Activated CD4-positive, alpha-beta T cell treated with anti-CD3 and anti-CD28 coated beads for 24 hours (primary cell): ENCODE measurements at places on chromosomes 11 and 22.

DNA sequence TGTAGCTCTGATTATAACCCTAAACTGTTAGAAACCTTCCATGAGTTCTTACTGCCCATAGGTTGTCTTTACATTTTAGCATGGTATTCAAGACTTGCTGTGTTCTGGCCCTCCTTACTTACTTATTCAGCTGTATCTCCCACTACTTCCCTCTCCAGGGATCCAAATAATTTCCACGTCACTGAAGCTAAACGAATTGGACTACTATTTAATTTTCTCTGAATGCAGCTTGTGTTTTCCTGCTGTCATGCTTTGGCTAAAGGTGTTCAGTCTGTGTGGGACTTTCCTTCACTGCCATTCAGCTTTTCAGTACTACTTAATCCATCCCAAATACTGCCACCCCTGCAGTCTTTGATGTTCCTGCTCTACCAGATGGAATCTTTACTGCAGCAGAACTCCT is 88.3 kb downstream of the UVRAG start:
- DNase-seq, result no peak

- no peak for DNase-seq
Measured at GRCh38 chr11:11491589-11491988, 130.2 kb downstream of the GALNT18 start.

DNA sequence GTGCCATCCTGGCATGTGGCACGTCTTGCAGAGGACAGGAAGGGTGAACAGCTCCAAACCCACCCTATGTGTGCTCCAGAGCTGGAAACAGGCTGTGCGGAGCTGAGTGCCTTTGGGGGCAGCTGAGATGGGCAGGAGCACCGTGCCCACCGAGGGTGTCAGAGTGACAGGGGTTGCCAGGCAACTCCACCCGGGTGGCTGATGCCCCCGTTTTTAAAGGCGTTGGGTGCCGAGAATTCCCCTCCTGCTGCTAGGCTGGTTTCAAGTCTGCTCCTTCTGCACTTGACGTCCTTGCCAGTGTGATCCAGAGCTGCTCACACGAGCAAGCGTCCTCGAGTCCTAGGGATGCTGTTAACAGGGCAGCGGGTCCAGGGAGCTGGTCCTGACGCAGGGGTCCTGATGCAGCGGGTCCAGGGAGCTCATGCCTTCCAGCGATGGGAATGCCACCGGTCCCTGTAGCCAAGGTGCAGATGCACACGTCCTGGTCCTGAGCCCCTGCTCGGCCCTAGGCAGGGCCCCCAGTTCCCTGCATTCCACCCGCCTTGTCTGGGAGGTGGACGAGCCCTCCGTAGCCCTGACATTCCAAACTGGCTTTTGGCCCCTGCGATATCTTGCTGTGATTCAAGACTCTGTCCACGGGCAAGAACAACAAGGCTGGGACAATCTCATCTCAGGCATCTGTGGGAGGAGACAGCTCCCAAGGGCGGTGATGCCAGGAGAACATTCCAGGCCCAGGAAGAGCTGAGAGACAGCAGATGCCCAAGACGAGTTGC is 4.9 kb downstream of the KCNQ1 start:
- no peak for DNase-seq

- DNase-seq, result no peak
Measured at GRCh38 chr11:59206635-59207034, 6.1 kb downstream of the MPEG1 start.

DNA sequence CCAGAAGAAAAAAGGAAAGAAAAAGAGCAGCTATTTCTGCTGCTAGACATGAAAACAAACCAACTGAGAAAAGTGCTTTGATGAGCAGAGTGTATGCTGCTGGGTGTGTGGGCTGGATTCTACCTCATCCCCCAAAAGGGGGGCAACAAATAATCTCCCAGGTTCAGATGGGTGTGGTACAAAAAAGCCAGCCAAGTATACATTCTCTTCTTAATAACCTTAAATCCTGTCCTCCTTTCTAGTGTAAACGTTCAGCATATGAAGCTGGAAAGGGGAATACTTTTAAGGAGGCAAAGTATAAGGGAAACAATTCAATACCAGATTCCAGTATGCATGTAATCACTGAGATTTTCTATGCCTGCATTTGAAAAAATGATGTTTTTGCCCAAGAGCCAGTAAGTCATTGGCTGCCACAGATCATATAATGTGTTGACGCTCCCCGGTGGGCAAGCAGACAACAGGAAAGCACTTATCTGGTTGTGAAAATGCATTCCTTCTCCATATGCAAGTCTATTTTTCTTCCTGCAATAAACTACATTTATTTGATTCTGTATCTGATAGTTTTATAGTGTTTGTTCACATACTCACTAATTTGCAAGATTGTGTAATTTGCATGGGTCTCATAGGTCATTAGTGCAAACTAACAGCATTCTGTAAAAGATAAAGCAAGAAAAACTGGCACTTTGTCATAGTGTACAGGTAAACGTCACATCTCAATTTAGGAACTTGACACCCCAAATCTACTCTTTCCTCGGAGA is 201.1 kb downstream of the CADM1 start:
- DNase-seq, result no peak

DNA sequence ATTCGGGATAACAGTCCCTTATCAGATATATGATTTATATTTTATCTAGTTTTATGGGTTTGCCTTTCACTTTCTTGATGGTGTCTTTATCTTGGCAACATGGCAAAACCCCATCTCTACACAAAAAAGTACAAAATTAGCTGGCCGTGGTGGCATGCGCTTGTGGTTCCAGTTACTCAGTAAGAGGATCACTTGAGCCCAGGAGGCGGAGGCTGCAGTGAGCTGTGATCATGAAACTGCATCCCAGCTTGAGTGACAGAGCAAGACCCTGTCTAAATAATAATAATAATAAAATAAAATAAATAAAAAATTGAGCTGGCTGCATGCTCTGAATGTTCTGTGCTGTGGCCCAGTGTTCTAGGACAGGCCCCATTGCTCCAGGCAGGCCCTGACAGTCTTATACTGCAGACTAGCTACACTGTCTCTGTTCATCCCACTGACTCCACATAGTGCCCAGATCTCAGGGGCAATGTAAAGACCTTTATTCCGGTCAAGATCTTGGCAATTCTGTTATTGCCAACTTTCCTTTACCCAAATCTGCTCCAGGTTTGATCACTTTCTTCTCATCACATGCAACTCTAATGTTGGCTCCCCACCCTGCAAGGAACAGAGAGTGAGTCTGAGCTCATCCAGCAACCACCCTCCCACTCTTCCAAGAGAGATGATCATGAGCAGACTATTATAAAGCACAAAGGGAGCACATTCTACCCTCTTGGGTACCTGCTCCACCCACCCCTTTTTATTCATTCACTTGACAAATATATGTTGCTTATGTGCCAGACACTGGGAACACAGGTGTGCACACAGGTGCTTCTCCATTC is 8.8 kb downstream of the HSPA8 start:
- DNase-seq, result no peak

GRCh38 chr22:19527861-19528417 is 3.7 kb upstream of the CLDN5 start:
- DNase-seq, result no peak

GRCh38 chr11:126833065-126833464 is 167.5 kb downstream of the KIRREL3 start:
- DNase-seq, result no peak

DNA sequence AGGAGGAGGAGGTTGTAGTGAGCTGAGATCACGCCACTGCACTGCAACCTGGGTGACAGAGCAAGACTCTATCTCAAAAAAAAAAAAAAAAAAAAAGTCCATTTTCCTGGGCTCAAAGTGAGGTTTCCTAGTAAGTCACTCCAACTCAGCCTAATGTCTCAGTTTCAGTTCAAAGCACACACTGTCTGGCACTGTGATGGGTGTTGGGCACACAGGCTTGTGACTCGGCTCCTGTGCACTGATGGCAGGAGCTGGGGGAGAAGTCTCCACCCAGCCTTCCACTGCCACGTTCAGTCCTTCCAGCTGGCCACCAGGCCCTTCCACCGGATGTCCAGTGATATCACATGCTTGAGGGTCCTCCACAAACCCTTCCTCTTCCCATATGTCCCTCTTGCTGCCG is 186.0 kb downstream of the CEP164 start:
- DNase-seq, result no peak

DNA sequence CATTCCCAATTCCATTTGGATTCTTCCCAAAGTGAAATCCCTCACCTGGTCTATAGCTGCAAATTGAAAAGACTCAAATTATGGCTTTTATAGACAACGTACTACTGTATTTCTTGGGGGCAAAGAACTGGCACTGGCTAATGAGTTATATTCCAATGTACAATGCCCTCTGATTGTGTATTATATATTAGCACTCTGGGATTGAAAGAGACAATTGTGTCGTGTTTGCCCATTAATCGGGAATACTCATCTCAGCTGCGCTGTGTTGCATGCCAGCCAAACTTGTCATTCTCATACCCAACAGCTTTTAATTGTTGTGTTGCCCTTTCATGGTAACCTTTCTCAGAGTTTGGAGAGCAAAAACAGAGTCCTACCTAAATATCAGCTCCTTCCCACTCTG is 55.0 kb upstream of the ZBTB44 start:
- no peak for DNase-seq

DNA sequence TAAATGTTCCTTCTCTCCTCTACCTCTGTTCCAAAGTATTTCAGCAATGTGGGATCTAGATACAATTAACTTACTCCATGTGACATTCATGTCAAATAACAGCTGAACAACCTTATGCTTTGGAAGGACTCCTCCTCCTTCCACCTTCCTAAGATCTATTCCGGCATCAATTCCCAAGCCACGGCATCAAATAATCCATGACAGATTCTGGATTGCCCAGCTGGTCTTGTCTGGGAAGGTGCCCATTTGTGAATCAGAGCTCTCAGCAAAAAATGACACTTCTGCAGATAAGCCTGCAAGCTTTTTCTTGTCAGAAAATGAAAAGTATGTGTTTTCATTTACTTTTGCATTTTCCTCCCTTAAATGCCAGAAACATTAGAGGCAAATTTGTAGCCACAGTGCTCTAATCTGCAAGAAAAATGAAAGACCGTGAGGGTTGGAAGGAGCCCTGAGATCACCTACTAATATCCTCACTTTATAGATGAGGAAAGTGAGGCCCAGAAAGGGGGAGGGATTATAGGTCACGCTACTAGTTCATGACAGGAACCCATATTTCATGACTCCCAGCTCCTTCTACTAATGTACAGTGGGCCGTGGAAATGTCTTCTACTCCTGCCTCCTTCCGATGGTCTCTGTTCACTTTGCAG is 124.0 kb downstream of the ME3 start:
- no peak for DNase-seq

- no peak for DNase-seq
Measured at GRCh38 chr11:61730240-61730994, 22.0 kb upstream of the MYRF start.

- no peak for DNase-seq
Measured at GRCh38 chr22:17917490-17917983, 106.8 kb downstream of the MICAL3 start.

- no peak for DNase-seq
Measured at GRCh38 chr22:50305923-50306566, 1.4 kb downstream of the PLXNB2 start.

DNA sequence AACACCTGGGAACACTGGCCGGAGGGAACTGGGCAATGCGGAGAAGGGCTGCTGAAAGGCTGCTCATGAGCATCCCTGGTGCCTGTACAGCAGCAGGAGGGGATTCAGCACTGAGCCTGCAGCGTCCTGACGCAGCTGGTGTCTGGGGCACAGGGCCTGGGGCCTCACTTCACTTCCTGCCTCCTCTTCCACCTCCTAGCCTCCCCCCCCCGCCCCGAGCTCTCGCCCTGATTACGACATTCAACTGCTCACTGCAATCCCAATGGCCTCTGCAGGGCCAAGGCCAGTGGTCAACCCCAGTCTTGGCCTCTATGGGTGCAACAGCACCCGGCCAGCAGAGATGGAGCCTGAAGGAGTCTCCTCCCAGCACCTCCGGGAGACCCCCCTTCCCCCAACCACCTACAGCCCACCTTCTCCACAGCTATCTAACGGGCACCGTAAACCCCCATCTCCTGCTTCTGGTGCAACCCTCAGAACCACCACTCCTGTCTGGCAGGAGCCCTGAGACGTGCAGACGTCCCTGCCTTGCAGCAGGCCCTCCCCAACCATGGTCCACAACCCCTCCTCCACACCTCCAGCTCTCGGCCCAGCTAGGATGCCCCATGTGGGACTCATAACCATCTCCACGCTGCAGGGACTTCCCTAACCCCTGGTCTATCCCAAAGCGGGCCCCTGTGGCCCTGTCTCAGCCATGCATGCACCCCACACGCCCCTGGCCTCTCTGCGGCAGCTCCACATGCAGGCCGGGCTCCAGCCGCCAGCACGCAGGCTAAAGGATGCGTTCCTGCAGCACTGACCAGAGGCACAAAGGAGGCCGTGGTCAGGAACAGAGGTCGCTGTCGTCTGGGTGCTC is 38.2 kb downstream of the BRD1 start:
- DNase-seq, result no peak

DNA sequence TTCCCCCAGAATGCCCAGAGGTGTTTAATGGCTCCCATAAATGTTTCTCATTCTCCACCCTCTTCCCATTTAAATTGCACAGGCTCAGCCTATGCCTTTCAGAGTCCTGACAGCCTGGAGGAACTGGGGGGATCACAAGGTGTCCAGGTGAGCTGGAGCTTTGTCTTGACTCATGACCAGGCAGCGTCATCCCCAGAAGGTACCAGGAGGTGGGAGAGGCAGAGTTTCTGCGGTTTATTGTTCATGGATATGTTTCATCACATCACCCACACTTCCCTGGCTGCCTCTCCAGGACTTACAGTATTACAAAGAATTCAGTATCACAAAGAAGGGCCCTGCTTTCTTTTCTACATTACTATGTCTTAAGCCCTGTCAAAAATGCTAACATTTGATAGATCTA is 103.2 kb upstream of the GALNT18 start:
- DNase-seq, result no peak
